ENCODE measurements at places on chromosomes 6 and 20.
A peak's percentile ranks its signal among the peaks of the same experiment; 100 is the strongest.

- no peak for DNase-seq
These were observed 16.9 kb downstream of the MAFB start for GRCh38 chr20:40672095-40672494.

GRCh38 chr6:118660218-118660569 is 8.8 kb upstream of the CEP85L start:
- no peak for DNase-seq

DNA sequence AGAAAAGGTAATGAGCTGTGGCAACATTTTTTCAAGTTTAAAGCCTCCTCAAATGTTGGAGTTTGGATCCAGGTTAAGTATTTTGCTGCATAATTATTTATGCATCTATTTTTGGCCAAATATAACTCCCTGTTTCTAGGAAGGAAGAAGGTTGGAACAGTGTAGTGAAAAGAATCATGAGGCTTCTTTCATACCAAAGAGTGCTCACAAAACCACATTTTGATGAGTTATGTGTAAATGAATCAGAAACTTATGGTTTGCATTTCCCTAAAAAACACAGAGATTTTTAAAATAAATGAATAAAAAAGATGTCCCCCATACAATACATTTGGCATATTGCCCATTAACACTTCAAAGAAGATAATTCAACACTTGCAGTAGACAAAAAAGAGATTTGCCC is 246.9 kb upstream of the PRDM1 start:
- no peak for DNase-seq

- peak; percentile 76 for DNase-seq
These were observed at the start of gene CDH22 for GRCh38 chr20:46308258-46309157. Gene CDH22 (minus strand): TSS chr20:46308498. CDS start chr20:46251294, 57,204 bp downstream.

- DNase-seq, result peak; percentile 46
These were observed 6.8 kb upstream of the USP49 start for GRCh38 chr6:41901882-41902519.

- no peak for DNase-seq
These were observed 255.4 kb upstream of the IRAK1BP1 start for GRCh38 chr6:78611886-78612480.

DNA sequence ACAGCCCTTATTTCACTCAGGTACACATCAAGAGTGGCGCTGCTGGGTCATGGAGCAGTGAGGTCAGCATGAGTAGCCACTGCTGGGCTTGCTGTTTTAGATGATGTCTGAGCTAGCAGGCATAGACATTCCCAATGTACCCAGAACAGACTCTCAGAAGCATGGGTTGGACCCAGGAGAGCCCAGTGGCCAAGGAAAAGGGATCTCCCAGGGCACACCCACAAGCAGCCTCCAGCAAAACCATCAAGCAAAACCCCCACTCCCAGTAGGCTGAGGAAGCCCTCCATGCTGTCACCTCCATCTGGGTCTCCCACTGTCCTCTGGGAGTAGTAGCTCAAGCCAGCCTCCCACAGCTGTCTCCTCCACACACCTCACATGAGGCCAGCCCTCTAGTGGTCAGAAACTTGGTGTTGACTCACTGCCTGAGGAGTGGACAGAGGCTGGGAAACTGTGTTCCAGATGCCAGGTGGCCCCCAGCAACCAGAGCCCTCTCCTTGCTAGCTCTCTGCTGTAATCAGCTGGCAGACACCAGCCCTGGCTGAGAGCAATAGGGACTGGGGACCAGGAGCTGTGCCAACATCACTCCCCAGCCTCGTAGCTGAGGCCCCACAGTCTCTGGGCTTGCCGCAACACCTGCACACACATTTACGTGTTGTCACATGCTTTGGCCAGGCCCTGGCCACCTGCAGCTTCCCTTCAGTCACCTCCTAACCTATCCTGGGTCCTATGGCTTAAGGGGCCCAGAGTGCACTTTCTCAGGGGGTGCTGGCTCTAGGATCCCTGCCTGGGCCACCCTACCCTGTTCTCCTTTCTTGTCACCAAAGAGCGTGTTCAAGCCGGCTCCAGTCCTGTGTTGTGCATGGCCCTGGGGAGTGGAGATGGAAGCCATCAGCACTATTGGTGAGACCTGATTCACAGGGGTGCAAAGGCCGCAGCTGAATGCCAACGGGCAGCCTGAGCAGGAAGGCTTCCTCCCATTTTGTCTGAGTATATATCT is 1.9 kb upstream of the AP5S1 start:
- peak; percentile 74 for DNase-seq

DNA sequence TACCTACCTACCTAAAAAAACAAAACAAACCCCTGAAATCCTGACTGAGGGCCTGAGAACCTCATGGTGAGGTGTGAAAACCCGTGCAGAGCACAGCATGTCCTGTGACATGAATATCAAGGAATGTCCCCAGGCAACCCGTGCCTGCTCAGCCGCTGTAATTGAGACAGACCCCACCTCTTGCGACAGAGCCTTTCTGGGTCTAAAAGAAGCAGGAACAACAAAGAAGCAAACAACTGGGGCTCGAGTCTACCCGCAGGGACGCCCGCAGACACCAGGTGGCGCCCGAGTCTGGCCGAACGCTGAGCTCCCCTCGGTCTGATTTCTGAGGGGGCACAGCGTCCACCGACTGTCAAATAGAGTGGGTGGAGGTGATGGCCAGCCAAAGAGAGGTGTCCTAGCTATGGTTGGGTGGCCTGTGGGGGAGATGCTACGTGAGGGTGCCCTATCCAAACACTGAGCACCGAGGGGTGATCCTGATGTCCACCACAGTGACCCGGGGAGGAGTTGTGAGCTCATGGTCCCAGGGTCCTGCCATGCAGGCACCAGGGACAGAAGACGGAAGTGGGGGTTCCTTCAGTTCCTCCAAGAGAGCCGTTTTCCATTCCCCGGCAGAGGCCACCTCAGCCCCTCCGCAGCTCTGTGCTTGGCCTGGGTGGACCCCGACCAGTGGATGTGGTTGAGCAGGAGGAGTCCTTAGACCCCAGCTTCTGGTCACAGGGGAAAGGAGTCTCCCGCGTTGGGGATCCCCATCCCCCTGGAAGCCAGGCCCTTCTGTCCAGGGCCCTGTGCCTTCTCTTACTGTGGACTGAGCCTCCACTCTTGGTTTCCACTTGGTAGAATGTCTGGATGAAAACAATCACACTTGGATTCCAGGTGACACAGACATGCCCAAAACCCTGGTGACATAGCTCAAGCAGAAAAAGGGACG is 268.2 kb downstream of the CDC5L start:
- peak; percentile 82 for DNase-seq

GRCh38 chr6:15736297-15736696 is 73.5 kb upstream of the DTNBP1 start:
- DNase-seq, result no peak

DNA sequence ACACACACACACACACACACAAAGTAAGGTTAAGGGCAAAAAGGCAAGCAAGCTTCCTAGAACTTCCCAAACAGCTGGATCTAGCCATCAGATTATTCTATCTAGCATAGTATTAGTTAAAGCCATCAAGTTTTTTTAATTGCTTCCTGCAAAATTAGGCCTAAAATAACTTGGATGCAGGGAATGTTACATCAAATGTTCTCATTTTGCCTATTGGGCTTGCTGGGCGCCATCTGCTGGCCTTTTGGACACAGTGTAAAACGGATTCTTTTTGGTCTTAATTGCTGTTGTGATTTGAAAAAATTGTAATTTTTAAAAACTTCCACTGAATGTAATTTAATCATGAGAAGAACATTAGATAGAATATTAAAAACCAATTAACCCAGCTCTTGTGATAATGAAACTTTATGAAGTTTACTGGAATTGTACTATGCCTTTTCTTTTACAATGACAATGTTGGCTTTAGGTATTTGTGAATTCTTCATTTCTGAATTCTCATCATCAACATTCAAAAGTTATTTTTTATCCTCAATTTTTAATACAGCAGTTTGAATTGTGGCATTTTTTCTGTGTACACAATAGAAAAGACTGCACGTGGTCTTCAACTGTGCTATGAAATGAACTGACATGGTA is 6.8 kb downstream of the MKKS start:
- DNase-seq, result no peak

- no peak for DNase-seq
These were observed 273.1 kb downstream of the HAO1 start for GRCh38 chr20:7667194-7667593.

DNA sequence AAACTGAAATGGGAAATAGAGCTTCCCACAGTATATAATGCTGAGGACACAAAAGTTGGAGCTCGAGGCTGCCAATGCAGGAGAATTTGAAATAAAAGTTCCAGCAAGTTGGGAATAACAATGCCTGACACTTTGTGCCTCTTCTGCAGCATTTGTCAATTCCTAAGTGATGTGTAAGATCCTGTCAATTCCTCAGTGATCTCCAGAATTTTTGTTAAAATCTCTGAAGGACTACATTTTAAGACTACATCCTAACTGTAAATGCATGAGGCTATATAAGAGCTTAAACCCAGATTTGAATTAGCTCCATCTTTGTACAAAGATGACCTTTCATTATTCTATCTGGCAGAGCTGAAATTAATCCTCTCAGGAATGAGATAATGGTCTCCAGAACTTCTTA is 208.2 kb downstream of the COL12A1 start:
- DNase-seq, result no peak

GRCh38 chr20:62576815-62577489 is 65.4 kb upstream of the SLCO4A1 start:
- no peak for DNase-seq

DNA sequence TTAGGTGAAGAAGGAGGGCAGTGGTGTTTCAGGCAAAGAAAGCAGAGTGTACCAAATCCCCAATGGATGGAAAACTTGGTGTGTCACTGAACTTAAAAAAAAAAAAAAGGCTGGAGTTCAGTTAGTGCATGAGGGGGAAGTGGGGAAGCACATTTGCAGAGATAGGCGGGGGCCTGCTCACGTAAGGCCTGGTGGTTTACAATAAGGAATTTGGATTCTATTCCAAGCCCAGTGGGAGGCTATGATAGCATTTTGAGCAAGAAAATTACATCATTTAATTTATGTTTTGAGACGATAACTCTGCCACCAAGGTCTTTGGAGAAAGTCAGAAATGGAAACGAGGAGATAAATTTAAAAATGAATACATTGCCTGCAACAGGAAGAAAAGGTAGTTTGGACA is 225.5 kb downstream of the EYA4 start:
- DNase-seq, result no peak

GRCh38 chr20:51434580-51435247 is 107.8 kb downstream of the NFATC2 start:
- DNase-seq, result no peak

DNA sequence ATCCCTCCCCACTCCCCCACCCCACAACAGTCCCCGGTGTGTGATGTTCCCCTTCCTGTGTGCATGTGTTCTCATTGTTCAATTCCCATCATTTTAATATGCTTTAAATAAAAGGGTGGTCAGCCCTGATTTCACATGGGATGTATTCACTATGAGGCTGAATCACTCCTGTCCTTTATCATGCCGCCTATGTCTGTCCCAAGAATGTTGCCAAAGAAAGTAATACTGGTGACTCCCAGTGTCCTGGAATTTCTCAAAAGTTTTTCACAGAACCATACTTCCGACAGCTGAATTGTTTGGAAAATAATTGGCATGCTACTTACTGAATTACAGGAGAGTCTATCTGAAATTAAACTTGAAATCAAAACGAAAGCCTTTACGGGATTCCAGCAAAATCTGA is 217.7 kb downstream of the HAO1 start:
- no peak for DNase-seq

- DNase-seq, result no peak
These were observed 42.5 kb downstream of the HMGCLL1 start for GRCh38 chr6:55536391-55536956.

GRCh38 chr6:28326371-28326948 is 9.5 kb downstream of the ZSCAN31 start:
- no peak for DNase-seq

GRCh38 chr6:139577763-139578604 is 203.5 kb upstream of the CITED2 start:
- DNase-seq, result no peak

- no peak for DNase-seq
These were observed 92.3 kb upstream of the BEND6 start for GRCh38 chr6:56862415-56863175.

GRCh38 chr6:24911796-24912382 is 23.9 kb downstream of the RIPOR2 start:
- no peak for DNase-seq

DNA sequence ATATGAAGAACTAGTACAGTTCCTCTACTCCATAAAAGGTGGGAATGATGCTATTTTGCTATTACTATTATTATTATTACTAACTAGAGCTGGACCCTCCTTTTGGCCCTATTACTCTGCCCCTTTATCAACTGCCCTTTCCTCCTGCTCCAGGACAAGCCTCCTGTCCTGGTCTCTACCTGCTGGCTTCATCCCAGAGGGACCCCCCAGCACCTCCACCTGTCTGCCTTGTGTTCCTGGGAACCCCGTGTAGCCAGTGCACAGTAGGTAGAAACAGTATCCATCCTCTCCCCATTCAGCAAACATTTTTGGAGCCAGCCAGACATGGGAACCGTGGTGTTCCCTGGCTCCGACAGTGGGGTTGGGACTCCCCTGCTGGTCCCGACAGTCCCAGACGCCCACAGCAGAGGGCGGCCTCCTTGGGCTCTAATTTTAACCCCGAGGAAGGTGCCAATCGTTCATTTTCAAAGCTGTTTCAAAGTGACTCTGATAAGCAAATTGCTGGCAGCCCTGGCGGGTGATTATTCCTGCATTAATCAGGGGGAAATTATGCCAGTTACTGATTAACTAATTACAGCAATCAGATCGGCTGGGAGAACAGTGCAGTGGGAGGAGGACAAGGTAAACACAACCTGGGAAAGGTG is 44.2 kb upstream of the MDGA1 start:
- DNase-seq, result peak; percentile 45

- peak; percentile 89 for DNase-seq
These were observed 13.2 kb downstream of the SS18L1 start for GRCh38 chr20:62156592-62157386.

- DNase-seq, result no peak
These were observed 72.1 kb downstream of the SOD2 start for GRCh38 chr6:159620947-159621346.

GRCh38 chr20:41154436-41155176 is 17.3 kb downstream of the PLCG1 start:
- DNase-seq, result no peak

GRCh38 chr6:3385660-3386151 is 71.1 kb downstream of the SLC22A23 start:
- no peak for DNase-seq

DNA sequence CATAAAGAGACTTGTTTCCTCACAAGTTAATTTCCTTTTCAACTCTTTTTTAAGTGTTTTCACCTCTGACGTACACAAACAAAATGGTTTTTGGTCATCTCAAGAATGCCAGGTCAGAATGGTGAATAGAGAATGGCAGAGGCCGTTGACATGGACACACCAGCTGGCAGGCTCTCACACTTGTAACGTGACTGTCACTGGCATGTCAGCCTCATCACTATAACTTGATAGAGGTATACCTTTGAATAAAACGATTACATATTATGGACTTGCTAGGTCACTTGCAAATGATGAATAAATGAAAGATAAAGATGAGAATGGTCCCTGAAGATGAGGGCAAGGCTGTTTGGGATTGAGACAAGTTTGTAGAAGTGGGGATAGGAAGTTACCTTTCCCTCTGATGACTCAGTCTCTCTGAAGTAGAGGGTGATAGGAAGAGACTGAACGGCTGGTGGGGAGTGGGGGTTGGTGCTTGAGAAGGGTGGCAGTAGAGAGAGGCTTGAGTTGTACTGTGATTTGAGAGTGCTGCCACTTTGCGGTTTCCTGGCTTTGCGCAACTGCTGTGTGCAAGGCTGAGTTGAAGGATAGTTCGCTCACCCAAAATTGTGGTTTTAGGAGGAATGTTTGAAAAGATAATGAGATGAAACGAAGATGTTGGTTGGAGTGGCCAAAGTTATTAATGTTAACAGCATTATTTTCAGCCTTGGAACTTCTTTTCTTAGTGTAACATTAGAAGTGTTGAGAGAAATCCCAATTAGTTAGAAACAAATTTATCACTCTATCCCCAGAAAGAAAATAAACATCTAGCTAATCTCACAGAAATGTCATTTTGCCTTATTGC is 30.3 kb downstream of the TBPL1 start:
- no peak for DNase-seq
